Osteoblast (primary cell): ENCODE measurements at places on chromosomes 4 and X. TPM values are rescaled to one million over a fixed set of nuclear protein-coding genes. Genes with fewer than 3 reads are reported as not detected.

Gene UTP3
- 14.5 and 15.0 TPM in 2 replicates for total RNA-seq

Gene DLG3
- total RNA-seq: 7.7 and 8.0 TPM in 2 replicates

Gene GABRB1
- not detected in 2 replicates for total RNA-seq

Gene SHROOM2
- total RNA-seq: 6.2 and 8.0 TPM in 2 replicates
